ENCODE measurements at places on chromosomes 11 and 22.
A peak's percentile ranks its signal among the peaks of the same experiment; 100 is the strongest.

GRCh38 chr22:45948081-45948648, 28.8 kb downstream of the WNT7B start:
- DNase-seq = no peak

- peak; percentile 7 for DNase-seq
Observed at GRCh38 chr11:133323354-133323753, 208.9 kb downstream of the OPCML start.

DNA sequence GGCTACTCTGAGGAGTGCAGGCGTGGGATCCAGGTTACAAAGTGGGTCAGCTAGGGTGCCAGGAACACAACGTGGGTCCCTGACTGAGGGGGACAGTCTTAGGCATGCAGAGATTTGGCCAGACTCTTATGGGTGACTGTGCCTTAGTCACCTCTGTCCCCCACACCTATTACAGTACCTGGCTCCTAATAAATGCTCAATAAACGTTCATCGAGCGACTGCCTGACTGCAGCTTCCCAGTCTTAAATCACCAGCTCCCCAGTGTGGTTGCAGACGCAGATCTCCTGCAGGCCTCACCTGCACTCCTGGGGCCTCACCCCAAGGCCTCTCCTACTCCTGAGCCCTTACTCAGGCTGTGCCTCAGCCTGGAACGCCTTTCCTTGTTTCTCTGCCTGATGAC, 3.2 kb upstream of the SUN2 start:
- no peak for DNase-seq

DNA sequence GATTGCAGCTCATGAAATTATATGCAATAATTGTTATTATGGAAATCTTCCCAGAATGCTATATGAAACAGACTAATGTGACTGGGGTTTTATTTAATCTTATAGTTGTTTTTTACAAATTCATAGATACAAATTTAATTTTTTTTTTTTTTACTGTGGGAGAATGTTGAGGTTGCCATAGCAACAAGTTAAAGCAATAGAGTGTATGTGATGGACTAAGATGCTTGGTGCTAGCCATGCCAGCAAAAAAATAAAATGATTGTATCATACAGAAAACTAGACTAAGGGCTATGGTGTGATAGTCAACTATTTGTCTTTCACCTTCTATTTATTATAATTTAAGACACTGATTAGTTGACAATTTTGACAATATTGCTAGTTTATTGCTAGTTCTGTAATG, 163.2 kb upstream of the BLID start:
- no peak for DNase-seq

DNA sequence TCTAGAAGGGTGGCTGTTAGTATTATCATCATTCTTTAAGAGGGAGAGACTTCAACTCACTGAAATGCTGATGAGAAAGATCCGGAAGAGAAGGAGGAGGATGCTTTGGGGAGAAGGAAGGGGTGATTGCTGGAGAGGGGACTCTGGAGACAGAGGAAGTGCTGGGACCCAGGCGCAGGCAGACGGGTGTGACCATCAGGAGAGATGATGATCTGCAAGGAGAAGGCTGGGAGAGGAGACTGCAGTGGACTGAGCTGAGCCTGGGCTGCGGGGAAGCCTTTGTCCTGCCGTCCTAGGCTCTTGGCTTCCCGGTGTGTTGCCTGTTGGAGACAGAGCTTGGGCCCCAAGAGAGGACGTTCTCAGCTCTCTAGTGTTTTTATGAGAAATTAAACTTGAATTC, 22.6 kb downstream of the RASD2 start:
- no peak for DNase-seq

- DNase-seq = no peak
Observed at GRCh38 chr11:20668844-20669819, at the start of gene NELL1. TSS of gene NELL1 (plus strand) at chr11:20669586.

- no peak for DNase-seq
Observed at GRCh38 chr11:41189701-41190436, 269.6 kb downstream of the LRRC4C start.

DNA sequence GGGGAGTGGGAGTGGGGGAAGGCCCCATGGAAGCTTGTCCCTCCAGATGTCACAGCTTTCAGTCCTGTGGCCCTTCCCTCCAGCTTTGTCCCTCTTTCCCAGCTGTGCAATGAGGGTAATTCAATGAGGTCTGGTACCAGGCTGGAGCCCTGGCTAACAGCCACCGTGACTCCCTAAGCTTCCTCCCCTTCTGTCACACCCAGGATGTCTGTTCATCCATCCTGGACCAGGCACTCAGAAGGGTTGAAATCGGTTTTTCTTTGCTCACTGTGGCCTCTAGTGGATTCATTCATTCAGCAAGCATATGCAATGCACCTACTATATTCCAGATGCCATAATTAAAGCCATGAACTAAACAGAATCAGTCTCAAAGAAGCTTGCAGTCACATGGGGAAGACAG, 38.7 kb downstream of the SYT13 start:
- no peak for DNase-seq

- no peak for DNase-seq
Observed at GRCh38 chr11:126124231-126124661, 61.6 kb upstream of the CDON start.

GRCh38 chr11:45021692-45022141, 71.0 kb upstream of the TP53I11 start:
- DNase-seq = no peak

DNA sequence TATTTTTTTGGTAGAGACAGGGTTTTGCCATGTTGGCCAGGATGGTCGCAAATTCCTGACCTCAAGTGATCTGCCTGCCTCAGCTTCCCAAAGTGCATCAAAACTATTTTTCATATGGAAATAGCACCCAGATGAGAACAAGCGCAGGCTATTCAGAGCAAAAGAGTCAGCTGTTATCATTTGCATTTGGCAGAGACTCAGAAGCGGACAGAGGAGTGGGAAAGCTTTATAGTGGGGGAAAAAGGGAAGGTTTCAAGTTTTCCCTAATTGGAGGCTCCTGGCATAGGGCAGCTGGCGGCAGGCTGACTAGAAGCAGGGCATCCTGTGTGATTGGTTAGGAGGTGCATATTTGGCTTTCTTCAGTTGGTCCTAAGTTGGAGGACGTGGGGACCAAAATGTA, 20.2 kb downstream of the ATG13 start:
- no peak for DNase-seq

DNA sequence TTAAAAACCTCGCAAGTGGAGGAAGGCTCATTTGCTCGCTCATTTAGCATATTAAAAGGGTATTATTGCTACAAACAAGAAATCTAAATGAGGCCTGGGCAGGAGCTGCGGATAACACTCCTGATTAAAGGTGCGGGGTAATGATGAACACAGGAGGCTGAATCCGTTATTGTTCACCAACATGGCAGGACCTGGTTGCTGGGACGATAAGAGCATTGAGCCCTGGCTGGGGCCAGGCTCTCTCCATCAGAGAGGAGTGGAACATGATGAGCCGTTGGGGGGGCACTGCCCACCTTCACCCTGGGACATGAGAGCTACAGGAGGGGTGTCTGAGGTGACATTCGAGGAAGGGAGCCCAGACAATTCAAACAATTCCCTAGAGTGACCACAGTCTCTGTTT, 211.7 kb downstream of the NXPE2 start:
- DNase-seq = no peak

DNA sequence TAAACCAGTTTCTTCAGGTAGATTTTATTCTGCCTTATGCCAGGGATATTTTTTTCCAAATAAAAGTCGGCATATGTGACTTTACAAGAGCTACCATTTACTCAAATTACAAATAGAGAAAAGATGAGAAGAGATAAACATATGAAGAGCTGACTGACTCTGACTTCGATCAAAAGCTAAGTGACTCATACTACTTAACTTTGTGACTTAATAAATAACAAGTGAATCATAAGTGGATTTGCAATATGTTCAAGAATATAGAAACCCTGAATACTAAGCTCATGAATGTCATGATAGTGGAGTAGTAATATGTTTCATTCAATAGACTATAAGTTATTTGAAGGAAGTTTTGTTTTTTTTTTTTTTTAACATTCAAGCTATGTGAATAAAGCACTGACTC, 130.5 kb upstream of the ANO3 start:
- no peak for DNase-seq

GRCh38 chr11:119249671-119250010, 43.5 kb downstream of the CBL start:
- DNase-seq = no peak

DNA sequence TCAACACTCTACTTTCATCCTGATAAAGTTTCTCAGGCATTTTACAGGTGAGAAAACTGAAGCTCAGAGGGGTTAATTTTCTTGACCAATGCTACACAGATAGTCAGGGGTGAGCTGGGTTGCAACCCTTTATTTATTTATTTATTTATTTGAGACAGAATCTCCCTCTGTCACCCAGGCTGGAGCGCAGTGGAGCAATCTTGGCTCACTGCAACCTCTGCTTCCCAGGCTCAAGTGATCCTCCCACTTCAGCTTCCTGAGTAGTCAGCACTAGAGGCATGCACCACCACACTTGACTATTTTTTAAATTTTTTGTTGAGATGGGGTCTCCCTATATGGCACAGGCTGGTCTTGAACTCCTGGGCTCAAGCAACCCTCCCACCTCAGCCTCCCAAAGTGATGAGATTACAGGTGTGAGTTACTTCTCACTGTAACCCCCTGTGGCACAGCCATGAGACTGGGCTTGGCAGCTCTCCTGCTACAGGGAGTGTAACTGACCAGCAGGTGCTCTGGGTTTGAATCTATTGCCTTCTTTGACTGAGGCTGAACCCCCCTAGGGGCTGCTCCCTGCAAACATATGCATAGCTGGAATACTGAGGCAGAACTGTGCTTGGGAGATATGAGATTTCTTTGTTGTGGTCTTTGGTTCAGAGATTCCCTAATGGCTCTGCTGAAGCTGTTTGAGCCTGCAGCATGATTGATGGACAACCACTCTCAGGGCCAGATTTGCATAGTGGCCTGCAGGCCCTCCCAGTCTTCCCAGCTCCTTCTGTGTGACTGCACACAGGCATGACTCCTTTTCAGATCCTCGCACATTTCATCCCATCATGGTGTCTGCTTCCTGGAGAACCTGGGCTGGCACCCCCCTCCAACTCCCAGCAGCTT, 6.1 kb downstream of the C11orf96 start:
- DNase-seq = no peak

GRCh38 chr11:115391160-115391559, 113.1 kb downstream of the CADM1 start:
- DNase-seq = no peak

DNA sequence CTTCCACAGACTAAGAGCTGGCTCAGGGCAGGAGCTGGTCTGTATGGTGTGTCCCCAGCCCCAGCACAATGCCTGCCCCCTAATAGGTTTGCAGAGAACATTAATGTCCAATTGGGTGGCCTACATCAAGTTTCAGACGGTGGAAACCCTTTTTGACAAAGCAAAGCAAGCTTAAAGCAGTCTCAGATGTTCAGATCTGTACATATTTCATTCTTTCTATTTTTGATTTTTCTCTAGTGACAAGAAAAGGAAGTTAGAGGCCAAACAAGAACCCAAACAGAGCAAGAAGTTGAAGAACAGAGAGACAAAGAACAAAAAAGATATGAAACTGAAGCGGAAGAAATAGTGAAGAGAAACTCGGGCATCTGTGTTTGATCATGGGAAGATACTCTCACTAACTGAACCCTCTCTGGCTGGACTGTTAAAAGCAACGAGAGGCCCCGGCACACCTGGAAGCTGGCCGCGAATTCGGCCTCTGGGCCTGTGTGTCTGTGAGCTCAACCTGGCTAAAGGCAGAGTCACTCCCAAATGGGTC, 40.5 kb downstream of the NAT10 start:
- DNase-seq = no peak

- no peak for DNase-seq
Observed at GRCh38 chr11:75734491-75735180, 17.0 kb downstream of the MOGAT2 start.

DNA sequence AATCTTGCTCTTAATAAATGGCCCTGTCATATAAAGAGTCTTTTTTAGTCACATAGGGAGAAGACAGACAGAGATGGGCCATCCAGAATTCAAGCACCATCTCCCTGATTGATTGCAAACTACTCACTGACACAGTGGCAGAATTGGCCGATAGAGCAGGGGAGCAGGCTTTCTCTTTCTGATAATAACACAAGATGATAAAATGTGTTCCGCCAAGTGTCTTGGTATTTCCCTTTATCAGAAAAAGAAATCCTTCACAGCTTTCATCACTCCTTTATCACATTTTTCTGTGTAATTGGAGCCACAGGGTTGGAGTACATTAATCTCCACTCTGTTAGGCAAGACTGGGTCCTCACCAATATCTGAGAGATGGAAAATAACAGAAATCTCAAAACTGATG, 406.0 kb downstream of the TMEM135 start:
- no peak for DNase-seq

DNA sequence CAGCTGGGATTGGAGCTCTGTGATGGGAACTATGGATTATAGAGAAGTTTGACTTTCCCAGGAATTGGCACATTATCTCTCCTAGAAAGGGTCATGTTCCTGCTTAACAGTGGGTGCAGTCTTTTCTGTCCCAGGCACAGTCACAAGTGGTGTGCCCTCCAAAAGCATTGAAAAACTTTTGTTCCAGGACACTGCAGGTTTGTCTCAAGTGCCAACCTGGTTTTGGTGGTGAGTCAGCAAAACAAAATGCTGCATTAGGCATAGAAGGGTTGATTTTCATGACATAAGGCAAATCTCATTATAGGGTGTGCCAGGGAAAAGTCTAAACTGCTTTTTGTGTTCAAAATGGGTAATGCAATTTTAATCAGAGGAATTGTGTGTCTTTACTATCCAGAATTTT, 4.9 kb downstream of the HTATIP2 start:
- no peak for DNase-seq

GRCh38 chr11:19365743-19366410, 125.1 kb upstream of the E2F8 start:
- DNase-seq = no peak

DNA sequence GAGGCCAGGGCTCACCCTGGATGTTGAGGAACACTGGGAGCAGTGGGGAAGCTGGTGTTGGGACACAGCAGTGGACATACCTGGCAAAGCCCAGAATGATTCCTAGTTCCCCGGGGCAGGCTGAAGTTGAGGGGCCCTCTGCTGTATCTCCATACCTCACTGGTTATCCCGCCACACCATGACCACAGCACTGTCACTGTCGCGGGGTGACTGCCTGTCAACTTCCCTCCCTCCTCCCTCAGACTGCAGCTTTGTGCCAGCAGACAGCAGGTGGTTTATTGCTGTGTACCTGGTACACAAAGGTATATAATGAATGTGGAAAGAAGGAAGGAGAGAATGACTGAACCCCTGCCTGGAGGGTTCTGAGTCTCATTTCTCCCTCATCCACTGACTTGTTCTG, 318.7 kb downstream of the TMEM135 start:
- DNase-seq = no peak

All from left renal cortex interstitium (tissue), 4 donors.